ENCODE measurements at places on chromosomes 2 and 18.

GRCh38 chr2:176650838-176651555 lies 381.8 kb downstream of the MTX2 start:
- no peak for DNase-seq

DNA sequence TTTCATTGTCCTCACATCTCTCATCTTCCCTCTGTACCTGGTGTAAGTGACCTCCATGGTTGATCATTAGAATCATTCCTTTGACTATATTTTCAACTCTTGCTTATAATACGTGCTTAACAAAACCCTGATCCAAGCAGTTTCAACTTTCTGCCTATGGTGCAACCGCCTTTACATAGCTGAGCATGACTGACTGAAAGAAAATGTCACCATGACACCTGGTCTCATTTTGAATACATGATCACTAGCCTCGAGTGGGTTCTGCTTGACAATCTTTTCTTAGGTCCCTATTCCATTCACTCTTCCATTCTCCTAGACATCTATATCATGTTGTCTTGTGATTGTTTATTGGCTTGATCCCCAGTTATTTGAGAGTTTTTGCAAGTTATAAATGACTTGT lies 78.9 kb upstream of the STAM2 start:
- DNase-seq = no peak

GRCh38 chr2:239143858-239144712 lies 256.7 kb downstream of the HDAC4 start:
- DNase-seq = no peak

DNA sequence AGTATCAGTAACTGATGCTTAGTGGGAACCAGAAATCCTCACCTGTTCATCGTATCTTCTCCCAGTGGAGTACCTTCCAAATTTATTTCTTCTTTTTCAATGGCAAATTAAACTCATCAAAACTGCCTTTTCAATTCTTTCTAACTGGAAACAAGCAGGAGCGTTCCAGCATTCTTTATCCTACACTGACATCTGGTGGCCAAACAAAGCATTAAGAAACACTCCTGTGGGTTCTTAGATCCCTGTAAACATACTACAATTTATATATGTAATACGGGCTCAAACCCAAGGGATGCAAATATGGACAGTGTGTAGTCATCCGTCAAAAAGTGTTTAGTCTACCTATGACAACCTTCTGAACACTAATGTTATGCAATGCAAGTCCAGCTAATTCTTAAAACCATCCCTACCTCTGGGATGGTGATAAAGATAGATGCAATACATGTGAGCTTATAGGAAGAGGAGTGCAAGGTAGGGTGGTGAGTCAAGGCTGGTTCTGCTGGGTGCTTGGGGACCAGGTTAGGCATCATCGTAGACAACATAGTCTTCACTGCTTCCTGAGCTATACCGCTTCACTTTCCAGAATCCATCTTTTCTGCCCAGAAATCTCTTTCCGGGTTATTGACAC lies 375.0 kb downstream of the CTNNA2 start:
- peak; percentile 77 for DNase-seq

- DNase-seq = peak; percentile 65
Measured at GRCh38 chr2:238286551-238286950, 1.9 kb downstream of the PER2 start.

DNA sequence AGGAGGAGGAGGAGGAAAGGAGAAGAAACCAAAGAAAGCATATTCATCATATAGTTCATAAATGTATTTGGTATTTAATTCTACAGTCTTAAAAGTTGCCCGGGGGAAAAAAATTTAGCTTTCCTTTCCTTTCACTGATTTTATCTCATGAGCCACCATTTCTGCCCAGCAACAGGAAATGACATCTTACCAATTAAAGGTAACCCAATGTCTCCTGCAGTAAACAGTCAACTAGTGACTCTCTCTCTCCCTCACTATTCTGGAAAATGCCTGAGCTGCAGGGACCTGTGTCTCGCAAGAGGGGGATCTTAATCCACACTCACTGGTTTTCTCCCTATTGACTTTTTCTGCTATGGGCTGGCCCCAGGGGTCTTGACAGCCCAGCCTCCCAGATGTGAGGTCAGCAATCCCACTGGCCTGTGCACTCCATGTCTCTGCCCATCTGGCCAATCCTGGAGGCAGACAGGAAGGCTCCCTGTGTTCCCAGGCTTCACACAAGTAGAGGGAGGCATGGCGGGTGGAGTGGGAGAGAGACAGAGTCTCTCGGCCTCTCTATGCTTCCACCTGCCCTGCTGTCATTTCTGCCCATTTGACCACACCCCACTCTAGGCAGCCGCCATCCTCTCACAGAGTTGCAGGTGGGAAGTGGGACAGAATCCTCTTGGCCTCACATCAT lies 85.4 kb upstream of the CABLES1 start:
- no peak for DNase-seq

GRCh38 chr18:28153485-28154065 lies 23.4 kb downstream of the CDH2 start:
- DNase-seq = no peak

GRCh38 chr2:229586012-229586411 lies 128.3 kb downstream of the DNER start:
- DNase-seq = no peak

- no peak for DNase-seq
Measured at GRCh38 chr18:42005782-42006181, 50.7 kb downstream of the PIK3C3 start.

- no peak for DNase-seq
Measured at GRCh38 chr2:119233326-119234020, 9.8 kb downstream of the STEAP3 start.

All from NCI-H1694 (cell line).